ENCODE measurements at places on chromosomes 7 and 10. TPM values are rescaled to one million over a fixed set of nuclear protein-coding genes. Genes with fewer than 3 reads are reported as not detected.

TWIST1 gene
- 0.85 TPM for total RNA-seq

HABP2 gene
- not detected for total RNA-seq

TMEM254 gene
- 8.6 TPM for total RNA-seq

HSPA12A gene
- total RNA-seq = 9.1 TPM

HOXA3 gene
- 0.21 TPM for total RNA-seq

DNA sequence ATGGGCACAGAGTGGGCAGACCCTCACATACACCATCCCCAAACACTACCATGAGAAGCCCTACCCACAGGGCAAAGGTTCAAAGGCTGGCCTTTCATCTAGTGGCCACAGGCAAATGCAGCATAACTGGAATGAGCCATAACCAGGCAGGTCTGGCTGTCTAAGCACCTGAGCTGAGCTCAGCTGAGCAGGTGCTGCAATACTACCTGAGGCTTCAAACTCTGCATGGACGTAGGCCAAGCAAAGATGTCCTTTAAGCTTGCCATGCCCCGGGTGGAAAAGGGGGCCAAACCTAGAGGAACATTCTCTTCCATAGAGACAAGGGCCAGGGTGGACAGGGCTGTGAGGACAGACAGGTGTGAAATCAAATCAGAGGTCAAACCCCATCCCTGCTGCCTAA lies 65.3 kb upstream of the CAMK2B start:
- H3K36me3 ChIP-seq = peaks cover 80% of the 10 kb centered on the region
- H3K4me1 ChIP-seq = peaks cover under 1% of the 10 kb centered on the region
- no peaks in the 10 kb centered on the region for H3K27me3 ChIP-seq
- no peak overlapping the region for H3K27ac ChIP-seq
- no peak overlapping the region for H3K4me3 ChIP-seq

DNA sequence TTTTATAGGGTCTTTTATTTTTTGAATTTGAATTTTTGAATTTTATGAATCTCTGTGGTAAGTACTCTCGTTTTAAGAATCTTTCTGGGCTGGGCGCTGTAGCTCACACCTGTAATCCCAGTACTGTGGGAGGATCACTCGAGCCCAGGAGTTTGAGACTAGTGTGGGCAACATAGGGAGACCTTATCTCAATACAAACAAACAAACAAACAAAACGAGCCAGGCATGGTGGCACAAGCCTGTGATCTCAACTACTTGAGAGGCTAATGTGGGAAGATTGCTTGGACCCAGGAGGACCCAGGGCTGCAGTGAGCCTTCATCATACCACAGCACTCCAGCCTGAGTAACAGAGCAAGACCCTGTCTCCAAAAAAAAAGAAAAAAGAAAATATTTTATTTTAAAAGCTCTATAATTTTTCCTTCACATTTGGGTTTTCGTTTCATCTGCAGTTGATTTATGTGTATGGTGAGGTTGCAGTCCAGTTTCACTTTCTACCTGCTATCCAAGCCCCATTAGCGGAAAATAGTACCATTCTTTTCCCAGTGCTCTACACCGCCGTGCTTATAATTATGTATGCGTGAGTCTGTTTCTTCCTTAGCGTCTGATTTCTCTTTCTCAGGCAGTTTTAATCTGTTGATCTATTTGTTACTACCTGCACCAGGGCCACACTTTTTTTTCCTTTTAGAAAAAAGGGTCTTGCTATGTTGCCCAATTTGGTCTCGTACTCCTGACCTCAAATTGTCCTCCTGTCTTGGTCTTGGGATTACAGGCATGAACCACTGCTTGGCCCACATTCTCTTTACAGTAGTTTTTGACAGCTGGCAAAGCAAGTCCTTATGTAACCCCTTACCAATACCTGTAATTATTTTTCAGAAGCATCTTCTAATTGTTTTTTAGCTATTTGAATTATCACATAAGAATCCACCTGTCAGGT lies 21.7 kb downstream of the TRIM24 start:
- DNase-seq = no peak
- H3K4me1 ChIP-seq = peaks cover 15% of the 10 kb centered on the region
- no peak overlapping the region for H3K27ac ChIP-seq
- H3K4me3 ChIP-seq = no peak overlapping the region

DNA sequence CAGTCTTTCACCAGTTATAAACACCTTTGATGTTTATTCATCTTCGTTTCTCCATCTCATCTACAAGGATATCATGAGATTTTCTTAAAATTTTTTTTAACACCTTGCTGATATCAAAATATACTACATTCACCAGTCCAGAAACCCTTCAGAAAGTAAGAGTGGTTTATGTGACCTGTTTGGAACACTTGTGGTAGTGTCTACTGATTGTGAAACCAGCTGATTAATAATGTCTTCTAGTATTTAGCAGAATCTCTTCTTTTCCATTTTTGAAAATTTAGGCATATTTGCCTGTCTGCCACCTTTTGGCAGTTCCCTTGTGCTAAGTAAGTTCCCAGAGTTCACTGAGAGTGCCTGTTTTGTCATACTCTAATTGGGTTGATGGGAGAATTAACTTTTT lies 18.5 kb downstream of the DLD start:
- H3K27me3 ChIP-seq = no peaks in the 10 kb centered on the region
- peaks cover 9% of the 10 kb centered on the region for H3K4me1 ChIP-seq
- H3K36me3 ChIP-seq = peaks cover 94% of the 10 kb centered on the region
- H3K4me3 ChIP-seq = no peak overlapping the region
- H3K27ac ChIP-seq = no peak overlapping the region
- DNase-seq = no peak

GRCh38 chr7:38565289-38565688 lies 65.9 kb downstream of the AMPH start:
- no peak overlapping the region for H3K4me3 ChIP-seq
- no peaks in the 10 kb centered on the region for H3K36me3 ChIP-seq
- no peak overlapping the region for H3K27ac ChIP-seq
- H3K27me3 ChIP-seq = no peaks in the 10 kb centered on the region
- DNase-seq = no peak

DNA sequence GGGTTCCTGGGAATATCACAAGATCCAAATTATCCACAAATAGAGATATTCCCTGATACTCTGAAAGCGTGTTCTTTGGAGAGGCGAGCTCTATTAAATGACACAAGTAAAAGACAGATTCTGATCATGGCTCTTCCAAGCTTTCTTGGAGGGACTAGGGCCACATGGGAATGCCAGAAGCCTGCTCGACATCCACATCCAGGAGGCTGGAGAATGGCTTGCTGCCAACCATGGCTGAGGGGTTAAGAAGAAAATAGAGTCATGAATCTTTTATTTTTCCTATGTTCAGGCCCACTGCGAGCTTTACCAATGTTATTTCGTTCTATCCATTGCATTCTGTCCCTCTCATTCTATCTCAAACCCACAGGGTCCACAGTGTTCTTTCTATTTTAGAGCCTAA lies 1018.0 kb upstream of the CELF2 start:
- H3K27me3 ChIP-seq = no peaks in the 10 kb centered on the region
- no peaks in the 10 kb centered on the region for H3K4me1 ChIP-seq
- H3K4me3 ChIP-seq = no peak overlapping the region
- no peaks in the 10 kb centered on the region for H3K36me3 ChIP-seq
- H3K27ac ChIP-seq = no peak overlapping the region

- no peak overlapping the region for H3K4me3 ChIP-seq
- no peaks in the 10 kb centered on the region for H3K36me3 ChIP-seq
- H3K27ac ChIP-seq = no peak overlapping the region
- H3K4me1 ChIP-seq = no peaks in the 10 kb centered on the region
- no peak for DNase-seq
These were observed 127.7 kb downstream of the ELMO1 start for GRCh38 chr7:37320848-37321468.

DNA sequence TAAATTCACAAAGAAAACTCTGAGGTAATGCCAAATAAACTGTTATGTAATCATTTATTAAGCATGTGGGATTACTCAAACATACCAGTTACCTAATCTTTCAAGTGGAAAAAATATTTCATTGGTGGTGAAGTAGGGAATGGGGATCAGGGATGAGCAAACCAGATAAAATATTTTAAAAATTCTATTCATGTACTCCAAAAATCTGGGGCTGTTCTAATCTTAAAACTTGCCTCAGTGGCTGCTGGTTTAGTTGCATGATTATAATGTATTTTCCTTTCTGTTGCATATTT lies 19.5 kb downstream of the LMOD2 start:
- peaks cover 41% of the 10 kb centered on the region for H3K4me1 ChIP-seq
- H3K27me3 ChIP-seq = no peaks in the 10 kb centered on the region
- no peak overlapping the region for H3K4me3 ChIP-seq
- no peak for DNase-seq
- no peaks in the 10 kb centered on the region for H3K36me3 ChIP-seq

DNA sequence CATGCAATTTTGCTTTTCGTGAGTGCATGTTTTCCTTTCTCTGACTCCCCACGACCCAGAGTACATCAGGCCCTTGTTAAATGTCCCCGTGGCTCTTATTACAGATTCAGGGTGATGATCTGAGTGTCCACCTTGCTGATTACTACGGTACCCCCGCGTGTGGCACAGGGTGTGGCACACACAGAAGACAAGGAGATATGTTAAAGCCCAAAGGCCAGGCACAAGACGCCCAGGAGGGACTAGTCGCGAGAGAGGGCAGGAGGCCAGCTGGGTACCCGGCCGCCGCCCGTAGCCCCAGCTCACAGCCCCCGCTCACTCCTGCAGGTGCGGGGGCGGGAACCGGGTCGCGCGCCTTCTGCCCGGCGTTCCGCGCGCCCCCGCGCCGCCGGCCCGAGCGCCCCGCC lies 281 bp upstream of the EXOC6 start:
- peak overlapping the region; percentile 98 for H3K4me3 ChIP-seq
- H3K4me1 ChIP-seq = no peaks in the 10 kb centered on the region
- H3K27ac ChIP-seq = no peak overlapping the region
- no peaks in the 10 kb centered on the region for H3K27me3 ChIP-seq
- DNase-seq = no peak
- H3K36me3 ChIP-seq = no peaks in the 10 kb centered on the region
